ENCODE measurements at places on chromosomes 7 and 10.

GRCh38 chr10:118732245-118733165 is 22.3 kb downstream of the CACUL1 start:
- no peak for DNase-seq

- DNase-seq, result no peak
These were observed 283.7 kb upstream of the NRP1 start for GRCh38 chr10:33618196-33618595.

GRCh38 chr10:132347211-132347930 is 15.4 kb downstream of the LRRC27 start:
- no peak for DNase-seq

GRCh38 chr7:112358513-112358912 is 91.7 kb upstream of the IFRD1 start:
- no peak for DNase-seq

GRCh38 chr7:95904099-95904498 is 131.7 kb downstream of the DYNC1I1 start:
- DNase-seq, result no peak

GRCh38 chr10:49311555-49312236 is 12.7 kb downstream of the C10orf71 start:
- DNase-seq, result no peak

DNA sequence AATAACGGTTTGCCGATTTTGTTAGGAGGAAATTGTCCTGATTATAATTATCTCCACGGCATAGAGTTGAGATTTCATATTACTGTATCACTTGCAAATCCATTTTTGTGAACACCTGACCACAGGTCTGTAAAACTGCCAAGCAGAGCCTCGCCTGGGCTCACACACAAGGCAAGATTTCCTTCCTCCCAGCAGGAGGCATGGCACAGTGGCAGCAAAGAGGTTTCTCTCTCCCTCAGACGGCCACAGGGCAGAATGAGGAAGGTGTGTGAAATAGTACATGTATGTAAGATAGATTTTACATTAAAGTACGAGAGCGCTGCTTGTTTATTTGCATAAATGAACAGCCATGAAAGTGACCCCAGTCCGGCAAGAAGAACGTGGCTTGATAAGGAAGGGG is 130.1 kb downstream of the CELF2 start:
- no peak for DNase-seq

DNA sequence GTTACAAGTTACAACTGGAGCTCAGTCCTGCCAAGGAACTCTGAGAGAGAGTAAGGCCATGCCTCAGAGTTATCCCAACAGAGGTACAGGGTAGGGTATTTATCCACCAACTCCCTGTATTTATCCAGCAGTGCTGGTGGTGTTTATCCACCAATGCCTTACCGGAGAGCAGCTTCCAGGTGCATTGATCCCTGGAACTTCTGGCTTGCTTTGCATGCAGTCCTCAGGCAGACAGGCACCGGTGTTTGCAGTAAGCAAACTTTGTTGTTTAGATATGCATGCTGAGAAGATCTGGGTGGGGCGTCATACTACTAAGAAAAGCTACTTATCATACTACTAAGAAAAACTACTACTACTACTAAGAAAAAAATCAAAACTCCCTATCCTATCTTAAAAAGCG is 92.4 kb downstream of the CYP26A1 start:
- no peak for DNase-seq

- DNase-seq, result no peak
These were observed 139.5 kb downstream of the ACTR3B start for GRCh38 chr7:152899004-152899403.

GRCh38 chr7:113606325-113606724 is 312.5 kb downstream of the PPP1R3A start:
- DNase-seq, result no peak

DNA sequence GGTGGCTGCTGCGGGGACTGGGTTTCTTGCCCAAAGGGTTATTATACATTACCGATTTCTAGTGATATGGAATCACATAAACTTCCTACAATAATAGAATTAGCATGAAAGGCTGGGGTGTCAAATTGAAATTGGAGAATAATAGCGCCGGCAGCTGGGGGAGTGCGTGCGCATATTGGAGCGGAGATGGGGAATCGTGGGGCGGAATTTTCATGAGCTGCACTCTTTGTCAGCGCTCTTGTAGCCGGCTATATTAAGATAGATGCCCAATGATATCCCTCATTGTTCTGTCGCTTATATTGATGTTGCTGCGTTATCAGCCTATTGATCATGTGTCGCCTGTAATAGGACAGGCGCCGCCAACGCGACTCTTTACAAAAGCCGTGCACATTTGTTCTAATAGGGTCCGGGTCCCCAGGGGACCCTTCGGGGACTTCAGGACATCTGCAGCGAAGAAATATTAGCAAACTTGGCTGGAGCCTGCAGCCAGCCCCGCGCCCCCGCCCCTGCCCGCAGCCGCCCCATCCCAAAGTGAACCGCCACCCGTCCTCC is 5.1 kb downstream of the UNCX start:
- DNase-seq, result no peak

DNA sequence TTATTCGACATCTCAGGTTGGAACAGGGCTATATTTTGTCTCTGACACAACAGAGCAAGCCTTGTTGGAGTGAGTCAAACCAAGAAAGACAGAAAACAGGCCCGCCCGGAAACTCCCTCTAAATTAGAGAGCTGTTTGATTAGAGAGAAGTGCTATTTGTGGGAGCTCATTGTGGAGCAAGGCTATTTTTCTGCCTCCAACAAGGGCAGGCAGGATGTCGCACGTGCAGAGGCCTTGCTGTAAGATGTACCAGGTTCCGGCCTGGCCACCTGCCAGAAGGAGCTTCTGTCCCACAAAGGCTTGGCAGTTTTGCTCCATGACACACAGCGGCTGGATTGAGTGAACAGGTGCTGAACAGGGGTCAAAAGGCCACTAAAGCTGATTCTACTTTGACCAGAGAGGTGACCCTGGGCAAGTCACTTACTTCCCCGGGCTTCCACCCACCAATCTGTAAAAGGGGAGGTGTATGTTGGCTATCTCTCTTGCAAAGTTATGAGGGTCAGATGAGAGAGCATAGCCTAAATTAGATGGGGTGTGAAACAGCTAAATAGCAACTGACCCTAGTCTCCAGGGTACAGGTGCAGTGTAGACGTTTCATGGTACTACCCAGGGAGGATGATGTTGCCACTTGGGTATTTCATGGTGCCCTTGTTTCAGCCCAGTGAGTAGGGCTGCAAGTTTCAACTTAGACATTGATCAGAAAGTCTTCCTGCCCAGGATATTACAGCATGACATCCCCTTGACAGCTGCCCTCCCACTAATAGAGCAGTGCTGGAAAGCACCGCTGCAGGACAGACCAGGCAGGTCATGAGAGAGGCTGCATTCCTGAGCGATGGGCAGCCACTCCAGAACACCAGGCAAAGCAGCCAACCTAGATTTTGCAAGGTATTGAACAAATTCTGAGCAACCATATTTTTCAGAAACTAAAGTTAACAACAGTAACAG is 62.0 kb downstream of the VSTM4 start:
- no peak for DNase-seq

DNA sequence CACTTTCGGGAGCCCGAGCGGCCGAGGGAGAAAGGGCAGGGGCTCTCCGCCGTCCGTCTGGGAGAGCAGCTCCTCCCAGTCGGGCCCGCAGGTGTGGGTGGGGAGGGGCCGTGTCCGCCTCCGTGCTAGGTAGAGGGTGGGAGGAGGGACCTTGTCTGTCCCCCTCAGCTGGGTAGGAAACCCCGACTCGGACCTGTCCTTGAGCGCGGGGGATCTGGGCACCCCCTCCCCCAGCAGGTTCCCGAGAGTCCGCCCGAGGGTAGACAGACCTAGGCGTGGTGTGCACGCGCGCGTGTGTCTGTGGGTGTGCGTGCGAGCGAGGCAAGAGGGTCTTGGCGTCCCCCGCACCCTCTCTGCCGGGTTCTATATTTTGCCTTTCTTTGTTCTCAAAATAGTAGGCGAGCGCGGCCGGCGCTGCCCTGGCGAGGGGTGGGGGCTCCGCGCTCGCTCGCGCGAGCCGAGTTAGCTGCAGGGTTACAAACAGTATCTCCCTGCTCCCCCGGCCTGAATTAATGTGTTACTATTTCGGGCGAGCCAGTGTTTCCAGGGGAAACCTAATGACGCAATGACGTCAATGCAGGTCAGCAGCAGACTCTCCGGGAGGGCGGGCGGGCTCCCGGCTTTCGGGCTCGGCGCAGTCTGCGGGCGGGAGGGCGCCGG is 73.9 kb upstream of the LEP start:
- no peak for DNase-seq

DNA sequence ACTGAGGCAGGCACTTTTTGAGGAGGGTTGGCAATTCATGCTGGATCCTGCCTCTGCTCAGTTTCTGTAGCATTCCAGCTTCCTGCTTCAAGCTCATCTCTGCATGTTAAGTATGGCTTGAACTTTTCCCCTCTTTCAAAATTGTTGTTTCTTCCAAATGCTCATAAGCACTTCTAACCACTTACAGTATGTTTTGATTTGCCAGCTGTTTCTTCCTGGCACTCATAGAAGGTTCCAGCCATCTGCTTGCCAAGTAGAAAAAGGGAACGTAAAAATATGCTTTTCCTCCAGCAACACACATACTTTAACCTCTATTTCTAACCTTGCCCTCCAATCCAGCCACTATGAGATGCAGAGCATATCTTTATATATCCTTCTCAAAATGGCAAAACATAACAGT is 692.6 kb upstream of the COBL start:
- DNase-seq, result no peak

- DNase-seq, result no peak
These were observed 87.2 kb upstream of the HPS1 start for GRCh38 chr10:98533746-98534445.

DNA sequence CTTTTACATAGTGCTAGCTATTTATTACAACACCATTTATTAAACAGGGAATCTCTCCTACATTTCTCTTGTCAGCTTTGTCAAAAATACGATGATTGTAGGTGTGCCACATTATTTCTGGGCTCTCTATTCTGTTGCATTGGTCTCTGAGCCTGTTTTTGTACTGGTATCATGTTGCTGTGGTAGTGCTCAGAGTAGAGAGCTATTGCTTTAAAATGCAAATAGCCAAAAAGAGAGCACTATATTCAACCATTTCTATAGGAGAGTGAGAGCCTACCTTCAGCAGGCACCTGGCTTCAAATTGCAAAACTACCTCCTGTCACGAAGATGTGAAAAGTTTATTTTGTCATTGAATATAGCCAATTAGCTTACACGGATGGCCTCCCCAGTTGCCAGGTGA is 8.1 kb downstream of the ZNF92 start:
- DNase-seq, result no peak

DNA sequence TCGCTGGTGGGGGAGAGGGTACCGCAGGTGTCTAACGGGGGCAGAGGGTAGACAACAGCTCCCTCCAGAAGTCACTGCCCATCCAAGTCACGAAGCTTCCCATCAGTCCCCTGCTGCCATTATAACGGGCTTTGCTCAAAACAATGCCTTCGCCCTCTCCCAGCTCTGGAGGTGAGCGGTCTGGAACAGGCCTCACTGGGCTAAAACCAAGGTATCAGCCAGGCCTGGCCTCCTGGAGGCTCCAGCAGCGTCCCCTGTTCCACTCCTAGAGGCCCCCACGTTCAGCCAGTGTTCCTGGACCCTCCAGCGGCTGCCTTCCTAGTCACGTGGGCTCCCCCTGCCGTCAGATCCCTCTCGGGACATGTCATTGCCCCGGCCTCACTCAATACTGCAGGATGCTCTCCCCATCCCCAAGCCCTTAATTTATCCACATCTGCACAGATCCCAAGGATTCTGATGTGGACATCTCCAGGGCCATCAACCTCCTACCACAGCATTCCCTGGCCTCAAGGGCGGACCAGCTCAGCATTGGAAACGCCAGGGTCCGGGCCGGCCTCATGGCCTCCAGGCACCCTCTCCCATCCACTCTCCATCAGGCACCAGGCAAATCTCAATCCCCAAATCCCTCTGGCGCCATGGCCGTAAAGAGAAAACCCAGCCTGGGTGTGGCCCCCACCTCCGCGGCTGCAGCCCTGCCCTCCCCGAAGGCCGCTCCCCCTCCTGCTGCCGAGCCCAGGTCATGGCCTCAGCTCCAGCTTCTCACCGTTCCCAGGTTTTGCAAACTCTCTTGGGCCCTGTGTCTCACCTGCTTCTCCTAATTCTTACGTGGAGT is 104.1 kb upstream of the FAM20C start:
- no peak for DNase-seq

GRCh38 chr10:49647554-49647953 is 31.9 kb upstream of the C10orf53 start:
- no peak for DNase-seq

DNA sequence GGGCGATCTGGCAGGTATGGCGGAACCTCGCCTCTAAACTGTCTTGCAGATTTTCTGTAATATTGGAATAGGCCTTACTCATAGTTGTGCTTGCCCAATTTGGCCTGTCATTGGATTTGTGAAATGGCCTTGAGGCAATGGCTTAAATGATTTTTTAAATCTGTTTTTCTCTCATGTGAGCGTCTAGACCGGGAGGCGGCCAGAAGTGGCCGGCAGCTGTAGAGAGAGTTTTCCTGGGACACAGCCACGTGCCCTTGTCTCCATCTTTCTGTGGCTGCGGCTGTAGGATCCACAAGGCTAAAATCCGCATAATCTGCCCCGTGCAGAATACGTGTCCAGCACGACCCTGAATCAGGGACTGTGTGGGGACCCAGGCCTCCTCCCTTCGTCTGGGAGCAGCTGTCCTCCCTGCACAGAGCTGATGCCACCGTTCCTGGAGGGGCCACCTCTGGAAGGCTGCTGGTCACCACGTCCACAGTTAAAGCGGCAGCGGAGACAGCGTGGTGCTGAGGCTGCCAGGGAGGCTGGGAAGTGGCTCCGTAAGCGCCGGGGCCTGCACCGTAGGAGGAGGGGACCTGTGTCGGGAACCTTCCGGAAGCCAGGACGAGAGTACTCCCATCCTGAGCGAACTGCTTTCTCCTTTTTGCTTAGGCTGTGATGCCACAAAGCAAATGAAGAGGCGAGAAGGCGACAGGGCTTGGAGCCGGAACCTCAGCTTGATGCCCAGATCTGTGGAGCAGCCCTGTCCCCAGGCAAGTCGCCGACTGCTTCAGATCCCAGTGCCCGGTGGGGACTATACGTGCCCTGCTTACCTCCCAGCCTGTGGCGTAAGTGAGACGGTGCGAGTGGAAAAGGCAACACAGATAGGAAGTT is 99.8 kb downstream of the DYNC2I1 start:
- no peak for DNase-seq

DNA sequence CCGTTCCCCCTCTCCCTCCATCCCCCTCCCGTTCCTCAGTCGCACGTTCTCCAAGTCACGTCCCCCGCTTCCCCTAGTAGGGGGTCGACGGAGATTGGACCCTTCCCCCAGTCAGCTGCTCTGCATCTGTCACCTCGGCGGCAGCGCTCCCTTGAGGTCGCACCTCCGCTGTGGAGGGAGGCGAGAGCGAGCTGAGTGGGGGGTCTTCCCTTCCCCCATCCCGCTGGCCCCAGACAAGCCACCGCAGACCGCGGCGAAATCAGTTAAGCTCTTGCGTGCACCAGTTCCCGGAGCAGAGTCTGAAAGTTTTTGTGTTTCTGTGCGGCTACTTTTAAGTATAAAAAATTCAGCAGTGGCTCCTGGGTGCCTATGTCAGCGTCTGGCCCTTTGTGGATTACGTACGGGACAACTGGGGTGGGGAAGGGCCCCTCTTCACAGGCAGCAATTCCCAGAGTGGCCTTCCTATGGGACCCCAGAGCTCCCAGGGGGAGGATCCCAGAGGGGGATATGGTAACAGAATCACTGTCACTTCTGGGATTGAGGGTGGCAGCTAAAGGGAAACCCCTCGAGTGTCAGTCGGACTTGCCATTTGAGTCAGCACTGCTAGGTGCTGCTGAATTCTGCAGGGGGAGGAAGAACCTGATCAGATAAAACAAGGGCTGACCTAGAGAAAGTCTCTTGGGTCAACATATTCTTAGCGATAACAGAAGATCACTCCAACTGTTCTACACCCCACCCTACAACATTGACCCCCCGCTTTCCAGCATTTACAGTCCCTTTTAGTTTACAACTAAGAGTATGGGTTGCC is 12.5 kb upstream of the DDIT4 start:
- no peak for DNase-seq

- DNase-seq, result no peak
These were observed 39.0 kb downstream of the SCIN start for GRCh38 chr7:12609561-12609960.

Measured in stimulated activated CD4-positive, alpha-beta T cell treated with anti-CD3 and anti-CD28 coated beads, TNF-alpha, amount 100 ng/mL, for 1 hour (primary cell).